ENCODE measurements at places on chromosomes 1 and 21. TPM values are rescaled to one million over a fixed set of nuclear protein-coding genes. Genes with fewer than 3 reads are reported as not detected.

Gene KCNN3
- 1.8 TPM for total RNA-seq

Gene FMO5
- total RNA-seq, result 1.8 TPM

Gene MCM3AP
- 86.4 TPM for total RNA-seq

Gene SPRR2F
- total RNA-seq, result not detected
